ENCODE measurements at places on chromosomes 1 and 21. TPM values are rescaled to one million over a fixed set of nuclear protein-coding genes. Genes with fewer than 3 reads are reported as not detected.

SAMSN1 gene
- polyA plus RNA-seq: 0.44 TPM

ORC1 gene
- 8.3 TPM for polyA plus RNA-seq

ATP1B1 gene
- polyA plus RNA-seq: 114 TPM

NCF2 gene
- polyA plus RNA-seq: 3.5 TPM

DNA sequence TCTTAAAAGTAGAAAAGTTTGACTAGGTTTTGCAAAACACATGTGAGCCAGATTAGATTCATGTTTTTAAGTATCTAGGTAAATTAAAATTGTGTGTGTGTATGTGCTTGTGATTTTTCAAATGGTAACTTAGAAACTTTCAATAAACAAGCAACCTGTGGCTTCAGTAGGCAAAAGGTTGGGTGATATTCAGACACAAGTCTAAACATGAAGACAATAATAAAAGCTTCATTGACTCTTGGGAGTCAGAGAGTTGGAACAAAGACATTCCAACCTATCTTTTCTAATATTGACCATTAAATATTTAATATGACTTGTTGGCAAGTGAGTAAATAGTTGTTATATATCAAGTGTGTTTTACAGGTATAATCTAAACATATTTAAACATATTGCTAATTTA lies 1049.6 kb upstream of the ADGRL4 start:
- DNase-seq: no peak

GRCh38 chr1:91731815-91732214 lies 154.1 kb downstream of the TGFBR3 start:
- no peak for DNase-seq

DNA sequence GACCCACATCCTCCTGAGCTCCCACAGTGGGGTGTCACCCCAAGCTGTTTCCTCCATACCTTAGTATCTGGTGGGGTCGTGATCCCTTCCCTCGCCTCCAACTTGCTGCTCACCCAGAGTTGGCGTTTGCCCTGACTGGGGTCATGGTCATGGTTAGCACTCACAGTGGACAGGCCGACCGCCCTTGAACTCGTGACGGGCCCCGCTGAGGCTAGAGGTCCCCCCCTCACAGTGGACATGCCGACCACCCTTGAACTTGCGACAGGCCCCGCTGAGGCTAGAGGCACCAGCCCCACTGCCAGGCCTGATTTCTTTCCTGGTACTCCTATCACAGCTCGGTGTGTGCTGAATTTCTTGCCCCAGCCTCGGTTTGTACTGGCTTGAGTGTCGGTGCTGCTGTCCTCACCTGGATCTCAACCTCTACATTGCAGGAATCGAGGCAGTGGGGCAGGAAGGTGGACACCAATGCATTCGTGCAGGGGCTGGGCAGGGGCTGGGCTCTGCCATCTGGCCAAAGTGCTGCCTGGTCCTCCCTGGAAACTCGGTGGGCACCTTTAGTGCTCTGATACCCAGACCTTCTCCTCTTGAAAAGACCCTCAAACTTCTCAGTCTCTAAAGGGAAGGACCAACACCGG lies 37.5 kb upstream of the AJAP1 start:
- DNase-seq: no peak
